ENCODE measurements at places on chromosomes 11 and 22.

DNA sequence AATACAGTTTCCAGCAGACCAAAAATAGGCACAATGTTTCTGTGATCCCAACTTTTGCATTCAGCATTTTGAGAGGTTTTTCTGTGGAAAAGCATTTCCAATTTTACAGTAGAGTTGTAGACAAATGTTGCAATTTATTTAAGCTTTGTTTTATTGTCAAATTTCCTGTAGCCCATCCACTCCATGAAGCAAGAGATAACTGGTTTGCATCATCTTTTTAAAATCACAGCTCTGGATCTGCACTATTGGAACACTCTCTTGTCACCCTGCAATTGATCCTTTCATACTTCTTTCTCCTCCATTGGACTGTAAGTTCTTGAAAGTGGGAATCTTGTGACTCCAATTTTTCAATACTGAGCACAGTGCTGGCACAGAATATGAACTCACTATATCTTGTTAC is 86.0 kb downstream of the MAML2 start:
- DNase-seq = no peak

DNA sequence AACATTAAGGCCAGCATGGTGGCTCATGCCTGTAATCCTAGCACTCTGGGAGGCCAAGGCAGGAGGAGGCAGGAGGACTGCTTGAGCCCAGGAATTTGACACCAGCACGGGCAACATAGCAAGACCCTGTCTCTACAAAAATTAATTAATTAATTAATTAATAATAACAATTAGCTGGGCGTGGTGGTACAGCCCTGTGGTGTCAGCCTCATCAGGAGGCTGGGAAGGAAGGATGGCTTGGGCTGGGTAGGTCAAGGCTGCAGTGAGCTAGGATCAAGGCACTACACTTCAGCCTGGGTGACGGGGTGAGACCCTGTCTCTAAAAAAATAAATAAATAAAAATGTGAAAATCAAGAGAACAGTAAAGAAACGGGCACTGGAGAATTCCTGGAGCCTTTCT is 1.4 kb downstream of the ARFGAP3 start:
- no peak for DNase-seq

DNA sequence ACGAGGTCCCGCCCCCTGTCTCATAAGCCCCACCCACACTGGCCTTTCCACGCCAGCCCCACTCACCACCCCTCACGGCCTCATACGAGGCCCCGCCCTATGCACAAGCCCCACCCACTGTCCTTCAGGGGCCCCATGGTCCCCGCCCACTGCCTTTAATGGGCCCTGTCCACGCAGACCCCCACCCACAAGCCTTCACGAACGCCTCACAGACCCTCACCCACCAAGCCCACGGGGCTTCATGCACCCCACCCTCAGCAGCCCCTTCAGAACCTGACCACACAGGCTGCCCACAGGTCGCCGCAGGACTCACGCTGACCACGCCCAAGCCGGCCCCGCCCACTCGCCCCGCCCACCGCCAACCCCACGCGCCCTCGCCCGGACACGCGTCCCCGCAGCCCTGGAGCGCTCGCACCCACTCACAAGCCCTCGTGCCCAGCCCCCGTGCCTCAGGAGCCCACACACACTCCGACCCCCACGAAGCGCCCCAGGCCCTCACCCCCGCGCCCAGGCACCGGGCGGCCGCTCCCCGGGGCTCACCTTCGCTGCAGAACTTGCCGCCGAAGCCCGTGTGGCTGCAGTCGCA is 10.5 kb downstream of the NRXN2 start:
- no peak for DNase-seq

GRCh38 chr11:2270322-2271076 is at the start of gene ASCL2:
Gene ASCL2, minus strand, starts transcription at chr11:2270588. Its CDS starts 256 bp downstream, at chr11:2270332.
- no peak for DNase-seq

DNA sequence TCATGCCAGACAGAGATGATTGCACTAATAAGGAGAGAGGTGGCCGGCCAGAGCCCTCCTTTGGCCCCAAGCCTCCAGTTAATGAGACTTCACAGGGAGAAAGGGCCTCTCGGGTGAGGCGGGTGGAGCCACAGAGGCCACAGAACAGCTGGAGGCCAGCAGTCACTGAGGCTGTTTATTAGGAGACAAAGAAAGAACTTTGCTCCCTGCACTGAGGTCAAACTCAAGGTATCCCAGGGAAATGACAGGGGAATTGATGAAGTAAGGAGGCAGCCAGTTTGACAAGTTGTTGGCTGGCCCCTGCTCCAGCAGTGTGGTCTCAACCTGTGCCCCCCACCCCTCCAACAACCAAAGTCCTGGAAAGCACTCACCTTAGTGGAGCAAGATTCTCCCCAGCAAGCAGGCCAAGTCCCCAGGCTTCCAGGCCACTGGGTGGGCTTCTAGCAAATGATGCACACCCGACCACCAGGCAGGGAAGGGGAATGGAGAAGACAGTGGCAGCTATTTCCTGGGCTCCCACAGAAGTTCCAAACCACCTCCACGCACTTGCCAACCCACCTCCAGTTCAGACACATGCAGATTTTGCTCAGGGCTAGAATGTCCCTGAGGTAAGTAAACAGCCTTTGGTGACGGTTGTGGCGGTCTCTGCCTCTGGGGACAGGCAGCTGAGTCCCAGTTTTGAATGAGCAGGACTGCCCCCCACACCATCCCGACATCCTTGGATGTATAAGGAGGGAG is 53.2 kb downstream of the RPUSD4 start:
- DNase-seq = no peak

DNA sequence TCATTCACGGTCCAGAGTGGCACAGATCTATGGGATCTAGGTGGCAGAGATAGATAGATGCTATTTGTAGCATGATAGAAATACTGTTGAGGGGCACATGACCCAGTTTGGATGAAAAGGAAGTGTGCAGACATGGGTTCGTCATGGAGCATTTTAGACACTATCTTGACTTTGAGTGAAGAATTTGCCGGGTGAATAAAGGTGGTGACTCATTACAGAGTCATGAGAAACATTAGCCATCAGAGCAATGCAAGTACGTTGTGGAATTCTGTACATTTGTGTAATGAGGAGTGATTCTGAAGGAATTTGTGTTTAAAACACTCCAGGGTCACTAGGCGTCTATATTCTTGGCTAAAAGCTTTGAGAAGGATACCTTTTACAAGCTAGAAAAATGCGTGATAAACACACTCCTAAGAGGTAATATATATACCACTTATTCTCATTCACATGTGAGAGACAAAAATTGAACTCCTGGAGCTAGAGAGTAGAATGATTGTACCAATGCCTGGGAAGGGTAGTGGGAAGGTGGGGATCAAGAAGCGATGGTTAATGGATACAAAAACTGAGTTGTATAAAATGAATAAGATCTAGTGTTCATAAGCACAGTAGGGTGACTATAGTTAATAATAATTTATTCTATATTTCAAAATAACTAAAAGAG is 593.7 kb upstream of the LUZP2 start:
- no peak for DNase-seq

DNA sequence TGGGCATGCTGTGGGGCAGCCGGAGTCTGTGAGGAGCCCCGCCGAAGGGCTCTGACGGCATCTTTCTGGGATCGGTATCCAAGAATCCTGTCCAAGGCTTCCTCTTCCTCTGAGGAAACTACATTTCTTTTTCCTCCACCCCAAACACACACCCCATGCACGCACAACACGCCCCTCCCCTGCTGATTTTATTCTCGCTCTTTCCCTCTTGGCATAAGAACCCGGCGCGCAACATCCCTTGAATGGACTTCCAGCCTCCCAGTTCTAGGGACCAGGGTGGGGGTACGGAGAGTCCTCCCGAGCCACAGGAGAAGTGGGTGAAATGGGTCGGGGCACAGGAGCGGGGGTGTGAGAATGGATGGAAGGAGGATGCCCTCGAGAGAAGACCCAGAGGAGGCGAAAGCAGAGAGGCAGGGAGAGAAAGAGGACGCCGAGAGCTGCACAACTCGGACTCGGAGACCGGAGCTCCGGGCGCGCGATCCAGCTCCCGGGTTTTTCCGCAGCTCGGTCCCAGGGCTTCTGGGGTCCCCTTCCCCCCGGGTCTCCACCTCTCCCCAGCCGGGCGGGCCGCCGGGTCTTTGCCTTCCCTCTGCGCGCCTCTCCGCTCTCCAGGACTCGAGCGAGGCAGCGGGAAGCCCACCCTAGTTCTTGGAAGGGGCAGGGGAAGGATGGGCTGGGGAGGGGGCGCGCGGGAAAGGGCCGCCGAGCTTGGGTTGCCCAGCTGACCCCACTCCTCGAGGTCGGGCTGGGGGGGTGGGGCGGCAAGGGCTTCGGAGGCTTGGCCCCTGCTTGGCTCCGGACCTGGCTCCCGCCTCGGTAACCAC is 1.5 kb upstream of the LARGE1 start:
- DNase-seq = peak; percentile 46

- no peak for DNase-seq
Measured at GRCh38 chr11:16421826-16422225, 65.5 kb upstream of the SOX6 start.

- no peak for DNase-seq
Measured at GRCh38 chr22:23850136-23850611, 7.5 kb upstream of the SLC2A11 start.

DNA sequence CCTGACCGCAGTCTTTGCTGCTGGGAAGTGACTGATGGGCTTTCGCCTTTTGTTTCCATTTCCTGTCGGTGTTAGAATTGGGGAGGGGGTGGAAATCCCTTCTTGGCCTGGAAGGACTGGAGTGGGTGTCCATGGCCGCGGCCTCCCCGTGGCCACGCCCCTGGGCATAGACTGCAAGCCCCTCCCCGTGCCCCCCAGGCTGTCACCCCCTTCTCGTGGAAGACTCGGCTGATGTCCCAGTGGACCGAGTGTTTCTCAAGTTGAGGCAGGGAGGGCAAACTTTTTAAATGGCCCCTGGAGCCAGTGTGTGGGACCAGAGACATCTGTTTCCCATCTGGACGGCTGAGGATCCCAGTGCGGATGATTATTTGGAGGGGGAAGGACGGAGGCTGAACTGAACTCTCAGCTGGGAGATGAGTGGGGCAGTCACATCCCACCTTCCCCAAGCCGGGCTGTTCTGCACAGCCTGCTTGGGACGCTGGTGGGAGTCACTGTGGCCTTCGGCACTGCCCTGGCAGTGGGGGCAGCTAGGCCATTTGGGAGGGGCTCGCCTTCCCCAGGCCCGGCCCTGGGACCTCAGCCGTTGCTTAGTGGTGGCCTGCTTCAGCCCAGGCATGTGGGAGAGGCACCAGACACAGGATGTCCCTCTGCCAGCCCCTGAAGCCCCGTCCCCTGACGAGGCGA is 1.6 kb downstream of the CD81 start:
- DNase-seq = no peak

- DNase-seq = no peak
Measured at GRCh38 chr22:34587357-34588356, 478.3 kb upstream of the ISX start.

GRCh38 chr11:9003573-9004182 is at the start of gene NRIP3:
Gene NRIP3, minus strand, starts transcription at chr11:9004001. Its CDS starts 66 bp downstream, at chr11:9003935.
- DNase-seq = peak; percentile 86

DNA sequence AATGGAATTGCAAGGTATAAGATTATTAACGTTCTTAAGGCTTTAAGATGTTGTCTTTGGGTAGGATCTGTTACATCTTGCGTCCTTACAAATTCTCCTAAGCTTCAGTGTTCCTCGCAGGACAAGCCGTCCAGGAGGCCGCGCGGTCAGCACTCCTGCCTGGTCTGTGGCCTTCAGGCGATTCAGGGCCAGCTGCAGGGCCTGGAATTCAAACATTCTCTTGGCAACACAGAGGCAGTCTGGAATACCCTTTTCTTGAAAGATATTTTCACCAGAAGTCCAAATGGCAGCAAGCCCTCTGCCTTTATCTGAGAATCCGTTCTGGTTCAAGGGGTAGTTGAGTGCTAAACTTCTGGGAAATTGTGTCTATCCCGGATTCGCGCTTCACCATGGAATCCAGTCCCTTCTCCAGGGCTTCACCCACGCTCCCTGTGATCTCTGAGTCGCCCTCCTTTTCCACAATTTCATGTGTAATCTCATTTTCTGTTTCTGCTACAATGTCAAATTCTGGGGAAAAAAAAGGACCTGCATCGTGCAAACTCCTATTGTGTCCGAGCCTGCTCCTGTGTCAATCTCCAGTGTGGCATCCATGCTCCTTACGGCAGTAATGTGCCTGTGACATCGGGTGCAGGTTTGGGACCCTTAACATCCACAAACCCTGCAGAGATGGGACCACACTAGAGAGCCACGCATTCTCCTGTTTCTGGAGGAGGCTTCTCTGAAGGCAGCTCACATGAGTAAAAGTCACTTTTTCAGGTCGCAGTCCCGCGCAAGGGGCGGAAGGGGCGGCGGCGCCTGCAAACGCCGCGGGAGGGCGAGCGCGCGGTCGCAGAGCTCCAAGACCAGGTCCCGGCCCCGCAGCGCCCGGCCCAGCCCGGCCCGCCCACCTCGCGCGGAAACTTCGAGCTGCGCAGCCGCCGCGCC is 25.4 kb upstream of the SORL1 start:
- DNase-seq = peak; percentile 42

DNA sequence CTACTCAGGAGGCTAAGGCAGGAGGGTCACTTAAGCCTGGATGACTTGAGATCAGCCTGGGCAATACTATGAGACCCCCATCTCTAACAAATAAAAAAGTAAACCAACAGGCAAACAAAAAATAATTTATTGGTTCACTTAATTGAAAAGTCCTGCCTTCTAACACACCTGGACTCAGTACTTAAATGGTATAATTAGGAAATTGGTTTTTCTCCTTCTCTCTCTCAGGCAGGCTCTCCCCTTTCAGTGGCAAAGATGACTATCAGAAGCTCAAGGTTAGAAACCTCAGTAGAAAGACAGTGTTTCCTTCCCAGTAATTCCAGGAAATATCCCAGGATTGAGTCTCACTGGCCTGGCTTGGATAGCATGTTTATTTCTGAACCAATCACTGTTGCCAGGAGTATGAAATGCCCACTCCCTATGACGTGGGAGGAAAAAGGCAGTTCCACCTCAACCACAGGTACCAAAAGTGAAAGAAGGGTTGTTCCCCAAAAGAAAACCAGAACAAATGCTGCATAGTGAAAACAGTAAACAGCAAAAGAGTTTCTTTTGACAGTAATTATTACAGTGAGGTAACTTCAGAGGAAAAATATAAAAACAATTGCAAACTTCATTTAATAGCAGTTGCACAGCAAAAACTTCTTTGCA is 56.3 kb upstream of the SOX6 start:
- no peak for DNase-seq

DNA sequence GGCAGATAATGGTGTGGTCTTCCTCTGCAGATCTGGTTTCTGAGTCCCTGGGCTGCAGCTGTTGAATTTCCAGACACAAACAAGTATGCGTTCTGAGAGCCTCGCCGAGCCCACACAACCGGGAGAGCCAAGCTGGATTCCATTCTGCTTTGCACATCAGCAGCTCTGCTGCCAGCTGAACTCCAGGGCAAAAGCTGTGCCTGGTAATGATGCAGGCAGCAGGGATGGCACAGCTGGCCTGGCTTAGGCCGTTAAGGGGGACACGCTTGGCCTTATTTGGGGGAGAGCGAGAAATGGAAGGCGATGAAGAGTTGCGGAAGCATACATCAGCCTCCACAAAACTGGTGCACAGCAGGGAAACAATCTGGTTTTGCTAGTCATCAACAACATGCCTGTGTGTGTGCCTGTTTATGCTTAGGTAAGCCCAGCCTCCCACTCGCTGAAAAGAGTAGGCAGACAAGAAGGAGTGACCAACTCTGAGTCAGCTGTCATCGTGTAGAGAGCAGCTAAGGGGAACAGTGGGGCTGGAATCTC is 25.1 kb downstream of the ADAMTS8 start:
- no peak for DNase-seq
